ENCODE measurements at places on chromosomes 7 and 10.

GRCh38 chr7:35450456-35451214 lies 196.7 kb upstream of the TBX20 start:
- no peak for DNase-seq

- no peak for DNase-seq
Measured at GRCh38 chr7:2945171-2945570, 98.5 kb downstream of the CARD11 start.

GRCh38 chr10:100745882-100746783 lies 751 bp downstream of the PAX2 start:
- DNase-seq: no peak

DNA sequence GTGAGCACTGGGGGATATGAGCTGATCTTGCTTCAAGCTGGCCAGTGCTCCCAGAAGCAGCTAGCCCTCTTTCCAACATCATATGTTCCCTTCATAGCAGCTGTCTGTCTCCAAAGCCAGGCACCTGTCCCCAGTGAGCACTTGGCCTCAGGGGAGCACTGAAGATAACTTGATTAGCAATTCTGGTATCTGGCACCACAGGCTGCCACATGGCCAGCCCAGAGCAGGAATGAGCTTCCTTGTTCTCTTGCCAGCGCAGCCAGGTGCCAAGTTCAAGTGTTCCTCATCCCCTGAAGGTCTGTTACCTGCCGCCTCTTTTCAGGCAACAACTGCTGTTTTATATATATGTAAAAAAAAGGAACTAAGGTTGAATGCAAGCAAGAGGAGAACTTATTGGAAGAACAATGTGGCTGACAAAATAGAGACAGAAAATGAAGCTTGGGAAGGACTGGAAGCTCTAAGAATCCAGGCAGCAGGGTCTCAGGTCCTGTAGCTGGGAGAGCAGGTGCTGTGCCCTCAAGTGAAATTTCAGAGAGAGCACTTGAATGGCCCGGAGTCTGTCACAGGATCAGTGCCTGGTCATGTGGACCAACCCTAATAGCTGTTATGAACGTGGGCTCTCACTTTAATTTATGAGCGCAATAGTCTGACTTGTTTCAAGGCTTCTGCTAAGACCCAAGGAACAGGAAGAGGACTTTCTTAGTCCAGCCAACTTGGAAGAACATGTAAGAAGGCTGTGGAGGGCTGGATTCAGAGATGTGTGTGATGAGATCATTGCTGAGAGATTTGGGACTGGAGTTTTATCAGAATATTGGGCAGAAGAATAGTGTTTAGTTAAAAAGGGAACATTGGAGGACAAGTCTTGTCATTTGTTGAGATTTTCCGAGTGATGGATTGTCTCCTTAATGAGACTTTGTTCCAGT lies 267.2 kb downstream of the GLRX3 start:
- DNase-seq: no peak

- DNase-seq: no peak
Measured at GRCh38 chr7:28785041-28785995, 172.8 kb downstream of the TRIL start.

- no peak for DNase-seq
Measured at GRCh38 chr10:43944381-43945093, 295.9 kb upstream of the ZNF32 start.

- no peak for DNase-seq
Measured at GRCh38 chr7:6438427-6438826, 9.3 kb downstream of the DAGLB start.

DNA sequence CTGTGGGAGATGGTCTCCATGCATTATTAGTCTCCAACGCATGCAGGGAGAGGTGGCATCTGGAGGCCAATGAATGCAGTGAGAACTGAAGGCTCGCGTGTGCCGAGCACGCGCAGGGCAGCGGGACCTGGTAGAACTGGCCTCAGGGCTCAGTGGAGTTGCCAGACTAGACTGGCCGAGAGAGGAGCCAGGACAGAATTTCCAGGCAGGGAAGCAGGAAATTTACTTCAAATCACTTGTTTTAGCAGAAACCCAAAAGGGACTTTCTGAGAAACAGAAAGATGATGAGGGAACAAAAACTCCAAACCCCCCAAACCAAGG lies 311.0 kb upstream of the IMMP2L start:
- DNase-seq: no peak

DNA sequence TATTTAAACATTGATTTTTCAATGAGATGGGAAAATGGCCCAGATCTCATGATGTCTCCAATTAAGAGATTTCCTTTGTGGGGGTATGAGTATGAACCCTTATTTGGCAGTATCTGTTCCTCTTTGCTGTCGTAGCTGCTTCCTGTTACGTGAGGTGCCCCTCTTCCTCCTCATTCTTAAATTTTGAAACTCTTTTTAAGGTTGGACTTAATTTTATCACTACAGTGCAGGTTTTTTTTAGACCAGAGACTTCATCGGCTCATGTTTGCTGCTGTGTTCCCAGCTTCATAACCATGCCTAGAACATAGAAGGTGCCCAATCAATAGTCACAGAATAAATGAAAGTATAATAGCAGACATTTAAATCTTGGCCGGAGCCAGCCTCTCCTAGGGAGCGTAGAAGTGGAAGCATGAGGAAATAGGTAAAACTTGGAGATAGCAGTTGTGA lies 2.4 kb downstream of the MIOS start:
- no peak for DNase-seq

GRCh38 chr10:117684672-117685211 lies 142.2 kb downstream of the EMX2 start:
- DNase-seq: no peak

DNA sequence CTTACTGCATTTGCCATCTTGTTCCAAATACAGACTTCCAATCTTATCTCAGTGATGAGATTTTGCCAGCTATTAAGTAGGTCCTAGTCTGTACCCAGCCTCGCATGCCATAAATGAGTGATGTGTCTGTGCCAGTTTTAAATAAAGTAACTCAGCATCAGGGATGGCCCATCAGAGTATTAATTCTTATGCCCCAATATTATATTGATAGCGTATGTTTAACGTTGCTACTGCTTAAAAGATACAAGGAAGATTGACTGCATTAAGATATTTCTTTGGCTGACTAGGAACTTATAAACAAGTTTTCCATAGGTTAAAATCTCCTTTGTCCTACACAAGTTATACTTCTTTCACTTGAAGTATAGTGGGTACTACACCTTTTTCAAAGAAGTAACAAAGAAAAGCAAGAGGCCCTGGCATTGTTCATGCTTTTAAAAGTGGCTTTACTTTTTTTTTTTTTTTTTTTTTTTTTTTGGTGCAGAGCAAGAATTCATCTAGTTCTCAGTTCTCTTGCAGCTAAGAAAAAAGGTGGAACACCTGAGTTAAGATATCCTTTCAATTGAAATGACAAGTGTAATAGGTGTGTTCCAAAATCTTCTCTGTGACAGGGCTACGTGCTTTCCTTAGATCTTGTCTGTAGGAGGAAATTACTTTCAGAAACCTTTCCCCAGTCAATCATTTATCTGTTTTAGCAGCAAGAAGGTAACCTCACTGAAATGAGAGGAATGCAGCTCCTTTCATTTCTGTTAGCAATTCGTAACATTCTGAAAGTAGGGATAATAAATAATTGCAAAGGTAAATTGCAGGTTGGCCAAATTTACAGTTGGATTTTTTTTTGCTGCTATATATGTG lies 245.0 kb downstream of the CELF2 start:
- no peak for DNase-seq

DNA sequence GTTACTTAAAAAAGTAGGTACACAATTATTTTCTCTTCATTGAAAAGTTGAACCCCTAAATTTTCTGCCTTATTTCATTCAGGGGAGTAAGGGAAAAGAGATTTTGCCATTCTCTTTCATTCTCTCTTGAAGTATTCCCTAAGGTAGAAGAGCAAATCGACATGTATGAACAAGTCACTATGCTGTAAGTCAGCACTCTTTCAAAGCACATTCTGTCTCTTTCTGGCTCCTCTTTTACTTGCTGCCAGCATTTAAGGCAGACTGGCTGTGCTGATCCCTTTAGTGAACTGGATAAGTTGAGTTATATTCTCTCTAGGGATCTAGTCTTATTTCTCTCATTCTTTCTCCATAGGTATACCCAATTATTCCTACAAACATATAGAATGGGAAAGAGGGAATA lies 222.3 kb upstream of the ZWINT start:
- no peak for DNase-seq

DNA sequence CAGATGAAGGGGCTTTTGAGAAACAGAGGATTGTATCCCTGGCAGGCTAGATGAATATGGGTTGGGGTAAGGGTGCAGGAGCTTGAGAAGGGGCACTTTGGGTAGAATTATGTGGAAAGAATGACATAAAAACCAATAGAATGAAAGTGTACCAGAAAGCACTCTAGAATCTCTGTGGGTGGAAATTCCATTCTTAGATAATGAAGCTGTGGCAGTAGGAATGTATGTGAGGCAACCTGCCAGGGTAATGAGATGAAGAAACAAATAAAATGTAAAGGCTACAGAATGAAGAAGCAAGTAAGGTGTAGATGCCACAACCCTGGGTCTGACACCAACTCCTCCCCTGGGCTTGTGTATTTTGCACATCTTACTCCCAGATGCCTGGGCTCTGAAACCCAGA lies 16.8 kb downstream of the NOBOX start:
- no peak for DNase-seq

- no peak for DNase-seq
Measured at GRCh38 chr7:26202019-26202990, 760 bp downstream of the CBX3 start.

GRCh38 chr7:66537380-66537779 lies 91.3 kb upstream of the KCTD7 start:
- no peak for DNase-seq
